ENCODE measurements at places on chromosomes 6 and 20. TPM values are rescaled to one million over a fixed set of nuclear protein-coding genes. Genes with fewer than 3 reads are reported as not detected.

DNA sequence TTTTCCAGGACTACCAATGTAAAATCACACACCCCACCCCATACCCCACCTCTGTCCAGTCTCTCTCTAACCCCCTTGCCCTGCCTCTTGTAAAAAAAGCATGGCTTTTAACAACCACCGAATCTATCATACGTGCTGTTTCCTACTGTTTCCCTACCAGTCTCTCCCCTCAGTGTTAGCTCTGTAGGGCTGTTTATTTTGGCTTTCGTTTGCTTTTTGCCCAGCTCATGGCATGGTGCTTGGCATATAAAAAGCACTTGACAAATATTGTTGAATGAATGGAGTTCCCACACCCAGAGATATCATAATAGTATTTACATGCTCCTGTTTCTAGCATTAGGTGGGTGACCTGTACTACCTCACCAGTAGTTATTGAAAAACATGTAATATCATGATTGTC, 148.2 kb downstream of the OPRM1 start:
- DNase-seq, result no peak

DNA sequence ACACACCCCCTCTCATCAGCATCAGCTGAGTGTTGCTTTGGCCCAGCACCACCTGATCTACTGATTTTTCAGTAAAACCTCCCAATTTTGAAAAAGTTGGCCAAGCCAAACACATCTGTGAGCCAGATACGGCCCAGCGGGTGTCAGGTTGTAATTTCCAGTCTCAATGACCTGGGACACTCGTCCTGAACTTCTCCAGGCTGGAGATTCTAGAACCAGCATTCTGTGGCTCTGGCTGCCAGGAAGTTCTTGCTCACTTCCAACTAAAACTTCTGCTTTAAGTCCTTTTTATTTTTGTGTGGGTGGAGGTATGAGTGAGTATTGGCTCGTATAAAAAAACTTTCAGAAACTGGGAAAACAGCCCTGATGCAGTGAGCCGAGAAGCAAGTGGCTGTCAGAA, 5.1 kb downstream of the KIAA1755 start:
- no peak for DNase-seq

DNA sequence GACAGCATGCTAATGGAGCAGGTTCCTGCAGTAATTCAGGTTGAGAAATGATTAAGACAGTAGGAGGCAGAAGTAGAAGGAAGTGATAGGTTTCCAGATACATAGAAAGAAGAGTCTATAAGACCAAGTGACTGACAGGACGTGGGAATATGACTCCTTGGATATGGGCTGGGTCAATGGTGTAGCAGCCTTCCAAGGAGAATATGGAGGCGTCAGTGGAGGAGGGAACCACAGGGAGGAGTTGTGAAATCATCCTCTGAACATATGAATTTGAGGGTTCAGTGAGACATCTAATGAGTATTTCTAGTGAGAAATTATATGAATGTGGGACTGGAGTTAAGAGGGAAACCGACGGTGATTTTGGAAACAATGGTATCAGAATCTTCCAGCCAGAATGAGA, 43.3 kb downstream of the NUDT3 start:
- no peak for DNase-seq

DNA sequence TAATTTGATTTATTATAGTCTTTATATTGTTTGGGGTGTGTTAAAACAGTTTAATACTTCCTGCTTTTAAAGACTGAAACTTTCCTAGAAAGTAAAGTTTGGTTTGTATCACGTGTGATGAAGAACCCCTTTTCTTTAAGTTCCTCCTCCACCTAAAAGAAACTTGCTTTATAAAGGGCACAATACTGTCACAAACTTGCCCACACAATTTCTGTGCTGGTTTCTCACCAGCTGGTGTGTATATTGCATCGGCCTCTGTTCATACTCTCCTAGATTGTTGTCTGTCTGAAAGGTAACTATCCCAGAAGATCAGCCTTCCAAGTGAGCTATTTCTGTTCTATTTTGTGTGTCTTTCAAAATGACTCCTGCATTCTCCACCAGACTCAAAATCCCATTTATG, 46.9 kb downstream of the ANKRD6 start:
- DNase-seq, result no peak

- DNase-seq, result no peak
Measured at GRCh38 chr6:144922120-144922722, 637.1 kb downstream of the UTRN start.

GRCh38 chr6:57207141-57207540, 15.0 kb downstream of the RAB23 start:
- DNase-seq, result no peak

GRCh38 chr20:48635791-48636267, 192.0 kb downstream of the PREX1 start:
- DNase-seq, result peak; percentile 87

SPTLC3 gene
- not detected for total RNA-seq

DNA sequence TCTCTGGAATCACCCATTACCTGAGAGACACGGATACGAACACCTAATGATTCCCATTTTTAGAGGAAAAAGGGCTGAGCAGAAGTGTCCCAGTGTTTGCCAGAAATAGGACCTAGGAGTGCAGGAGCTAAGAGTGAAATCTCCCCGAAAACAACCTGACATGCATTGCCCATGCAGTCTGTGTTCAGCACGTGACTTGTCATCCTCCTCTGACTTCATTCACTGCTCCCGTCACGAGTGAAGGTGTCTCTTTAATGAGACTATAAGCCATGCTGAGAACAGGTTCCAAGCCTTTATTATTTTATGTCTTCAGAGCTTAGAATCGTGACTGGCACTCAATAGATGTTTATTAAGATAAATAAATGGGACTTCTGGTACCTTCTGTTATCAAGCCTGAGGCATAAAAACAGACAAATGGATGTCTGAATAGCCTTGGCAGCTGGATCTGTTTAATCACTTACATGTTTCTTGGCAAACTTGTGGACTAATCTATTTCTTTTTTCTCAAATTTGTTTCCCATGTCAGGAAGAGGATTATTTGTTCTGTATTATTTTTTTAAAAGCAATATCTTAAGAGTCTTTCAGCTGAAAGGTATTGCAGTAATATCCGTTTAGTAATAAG, 3.7 kb upstream of the MLIP start:
- DNase-seq, result no peak

- DNase-seq, result no peak
Measured at GRCh38 chr6:38909015-38909730, 139.4 kb upstream of the GLP1R start.

UNC5CL gene
- 1.0 TPM for total RNA-seq

DNA sequence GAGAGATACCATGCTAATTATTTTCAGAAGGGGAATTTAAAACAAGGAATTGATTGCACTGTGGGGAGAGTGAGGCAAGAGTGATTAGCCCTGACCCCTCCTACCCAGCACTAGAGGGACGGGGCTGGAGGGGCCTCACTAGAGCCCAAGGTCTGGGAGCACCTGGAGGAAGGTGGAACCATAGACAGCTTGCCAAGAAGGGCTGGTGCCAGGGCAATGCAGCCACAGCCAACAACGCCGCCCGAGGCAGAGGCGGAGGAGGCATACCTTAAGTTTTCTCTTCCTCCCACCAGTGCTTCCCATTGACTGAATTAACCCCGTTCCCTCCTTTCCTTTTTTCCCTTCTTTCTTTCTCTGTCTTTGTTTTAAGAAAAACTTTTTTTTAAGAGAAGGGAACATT, 40.0 kb downstream of the IYD start:
- no peak for DNase-seq

DNA sequence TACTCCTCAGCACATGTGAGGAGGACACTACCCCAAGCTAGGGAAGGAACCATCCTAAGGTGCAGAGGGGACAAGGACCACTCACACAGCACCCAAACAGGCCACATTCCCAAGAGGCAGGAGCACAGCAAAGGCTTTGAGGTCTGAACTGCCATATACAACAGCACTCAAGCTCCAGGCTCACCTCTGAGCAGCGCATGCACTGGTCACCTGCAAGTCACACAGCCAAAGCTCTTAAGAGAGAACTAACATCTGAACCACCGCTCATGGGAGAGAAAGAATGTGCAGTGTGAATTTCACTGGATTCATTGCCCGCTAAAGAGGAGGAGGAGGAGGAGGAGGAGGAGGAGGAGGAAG, 31.0 kb downstream of the NPEPL1 start:
- DNase-seq, result no peak

DNA sequence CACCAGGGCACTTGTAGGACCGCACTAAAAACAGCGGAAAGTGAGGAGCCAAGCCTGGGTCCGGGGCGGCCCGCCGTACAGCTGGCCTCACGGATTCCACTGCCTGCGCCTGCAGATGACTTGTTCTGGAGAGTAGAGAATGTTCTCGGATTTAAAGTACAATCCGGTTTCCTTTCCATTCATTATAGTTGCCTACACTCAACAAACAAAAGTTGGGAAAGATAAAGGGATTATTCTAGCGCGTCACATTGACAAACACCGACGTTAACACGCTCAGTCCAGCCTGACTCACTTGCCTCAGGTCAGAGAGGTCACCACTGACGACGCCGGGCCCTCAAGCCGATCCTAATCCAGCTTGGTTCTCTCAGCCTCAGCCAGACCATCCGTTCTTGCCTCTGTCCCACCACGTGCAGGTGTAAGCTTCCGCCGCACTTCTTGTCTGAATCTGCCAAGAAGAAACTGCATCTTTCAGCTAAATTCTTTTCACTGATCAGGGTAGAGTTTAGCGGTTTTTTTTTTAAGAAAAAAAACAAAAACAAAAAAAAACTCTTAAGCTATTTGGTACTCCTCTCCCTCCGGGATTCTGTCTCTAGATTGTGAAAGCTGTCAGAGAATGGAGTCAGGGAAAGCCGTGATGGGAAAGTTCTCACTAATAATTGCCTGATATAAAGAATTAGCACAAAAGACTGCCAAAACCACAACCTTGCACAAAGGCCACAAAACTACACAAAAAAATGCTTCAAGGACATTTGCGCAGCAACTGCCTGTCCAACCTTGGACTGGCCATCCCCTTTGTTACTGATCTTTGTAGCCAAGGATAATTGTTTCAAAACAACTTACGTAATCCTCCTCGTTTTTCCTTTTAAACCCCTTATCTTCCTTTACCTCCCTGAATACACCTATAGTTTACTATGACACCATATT, 1.1 kb upstream of the PHF10 start:
- peak; percentile 70 for DNase-seq

DNA sequence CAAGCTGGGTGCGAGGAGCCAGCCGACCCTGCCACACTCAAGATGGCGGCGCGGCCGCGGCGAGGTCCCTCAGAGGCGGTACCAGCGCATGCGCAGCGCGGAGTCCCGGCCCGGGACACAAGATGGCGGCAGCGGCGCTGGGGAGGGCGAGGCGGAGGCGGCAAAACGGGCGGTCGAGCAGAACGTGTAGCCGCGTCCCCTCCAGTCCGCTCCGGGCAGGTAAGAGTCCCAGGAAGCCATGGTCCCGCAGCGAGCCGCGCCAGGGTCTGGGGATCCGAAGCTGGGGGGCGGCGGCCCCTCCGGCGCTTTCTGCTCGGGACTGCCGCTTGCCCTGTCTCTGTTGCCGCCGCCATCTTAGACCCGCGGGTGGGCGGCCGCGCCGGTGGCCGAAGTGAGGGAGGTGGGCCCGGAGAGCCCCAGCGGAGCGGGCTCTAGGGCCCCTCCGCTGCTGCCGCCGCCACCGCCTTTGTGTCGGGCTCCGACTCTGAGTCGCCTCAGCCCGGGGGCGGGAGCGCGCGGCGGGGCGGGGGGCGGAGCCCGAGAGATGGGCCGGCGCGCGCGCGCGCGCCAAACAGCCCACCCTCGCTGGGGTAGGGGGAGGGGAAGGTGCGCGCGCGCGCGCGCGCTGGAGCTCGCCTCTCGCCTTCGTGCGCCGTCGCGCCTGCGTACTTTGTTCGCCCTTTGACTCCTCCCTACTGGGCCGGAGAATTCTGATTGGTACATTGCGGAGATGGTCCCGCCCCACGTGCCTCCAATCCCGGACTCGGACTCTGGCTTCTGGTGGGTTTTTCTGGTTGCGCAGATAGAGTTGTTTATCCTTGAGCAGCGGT, at the start of gene PCIF1:
Gene PCIF1, plus strand, starts transcription at position 98 of the 830 bp plus-strand sequence. CDS start 4,317 bp downstream, outside the sequence.
- peak; percentile 99 for DNase-seq

GRCh38 chr20:32775336-32775991, 13.3 kb downstream of the DNMT3B start:
- DNase-seq, result no peak

GRCh38 chr6:128710315-128710714, 172.6 kb upstream of the LAMA2 start:
- no peak for DNase-seq

TRIM15 gene
- not detected for total RNA-seq

IL17F gene
- not detected for total RNA-seq

DNA sequence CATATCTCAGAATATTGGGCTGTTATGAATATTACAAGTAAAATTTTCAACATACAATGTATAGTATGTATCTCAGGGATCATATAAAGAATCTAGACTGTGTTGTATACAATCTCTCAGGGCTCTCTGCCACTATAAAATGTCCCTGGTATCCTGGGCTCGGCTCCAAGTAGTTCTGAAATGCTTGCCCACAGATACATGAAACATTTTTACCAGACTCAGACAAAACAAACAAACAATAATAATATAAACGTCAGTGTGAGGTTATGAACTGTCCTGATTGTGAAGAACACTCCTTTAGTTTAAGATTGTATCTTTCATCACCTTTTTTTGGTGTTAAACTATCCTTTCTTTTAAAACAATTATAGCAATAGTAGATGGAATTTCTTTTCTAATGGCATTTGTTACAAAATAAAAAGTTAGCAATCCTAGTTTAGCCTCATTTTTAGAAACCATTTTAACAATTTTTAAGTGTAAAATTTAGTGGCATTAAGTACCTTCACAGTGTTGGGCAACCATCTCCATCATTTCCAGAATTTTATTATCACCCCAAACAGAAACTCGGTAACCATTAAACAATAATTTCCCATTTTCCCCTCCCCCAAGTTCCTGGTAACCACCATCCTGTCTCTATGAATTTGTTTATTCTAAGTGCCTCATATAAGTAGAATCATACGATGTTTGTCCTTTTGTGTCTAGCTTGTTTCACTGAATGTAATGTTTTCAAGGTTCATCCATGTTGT, 17.4 kb upstream of the LY86 start:
- DNase-seq, result no peak

TNXB gene
- 6.0 TPM for total RNA-seq

DNA sequence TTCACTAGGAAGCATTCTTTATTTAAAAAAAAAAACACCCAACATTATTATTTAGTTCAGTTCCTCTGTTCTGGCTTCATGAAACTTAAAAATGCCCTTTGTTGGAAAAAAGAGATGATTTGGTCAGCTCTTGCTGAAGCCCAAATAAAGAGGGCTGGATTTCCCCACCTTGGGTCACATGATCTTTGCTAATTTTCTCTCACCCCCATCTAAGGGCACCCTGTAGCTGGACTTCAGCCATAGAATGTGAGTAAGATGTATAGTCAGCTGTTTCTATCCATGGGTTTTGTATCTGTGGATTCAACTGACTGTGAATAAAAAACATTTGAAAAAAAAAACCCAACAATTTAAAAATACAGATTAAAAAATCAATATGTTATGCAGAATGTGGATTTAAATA, 213.9 kb upstream of the SULF2 start:
- no peak for DNase-seq

GRCh38 chr20:59811681-59812171, 121.7 kb downstream of the SYCP2 start:
- no peak for DNase-seq

DNA sequence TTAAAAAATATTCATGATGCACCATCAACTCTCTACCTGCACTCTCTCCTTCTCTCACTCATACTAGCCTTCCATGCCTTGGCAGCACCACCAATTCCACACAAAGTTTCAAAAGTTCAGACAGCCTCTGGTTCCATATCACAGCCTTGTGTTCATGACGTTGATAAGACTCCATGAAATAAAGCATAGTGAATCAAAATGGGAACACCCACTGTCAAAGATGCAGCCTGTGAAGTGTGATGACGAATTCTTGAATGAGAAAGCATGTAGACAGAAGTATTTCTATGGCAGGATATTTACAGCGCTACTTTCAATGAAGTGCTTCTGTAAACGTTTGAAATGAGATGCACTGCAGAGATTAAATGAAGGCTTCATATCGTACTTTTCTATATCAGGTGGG, 77.3 kb upstream of the FERMT1 start:
- no peak for DNase-seq
